Right atrium auricular region (tissue), 2 donors: ENCODE measurements at places on chromosomes 5 and 9. TPM values are rescaled to one million over a fixed set of nuclear protein-coding genes. Genes with fewer than 3 reads are reported as not detected.

DNA sequence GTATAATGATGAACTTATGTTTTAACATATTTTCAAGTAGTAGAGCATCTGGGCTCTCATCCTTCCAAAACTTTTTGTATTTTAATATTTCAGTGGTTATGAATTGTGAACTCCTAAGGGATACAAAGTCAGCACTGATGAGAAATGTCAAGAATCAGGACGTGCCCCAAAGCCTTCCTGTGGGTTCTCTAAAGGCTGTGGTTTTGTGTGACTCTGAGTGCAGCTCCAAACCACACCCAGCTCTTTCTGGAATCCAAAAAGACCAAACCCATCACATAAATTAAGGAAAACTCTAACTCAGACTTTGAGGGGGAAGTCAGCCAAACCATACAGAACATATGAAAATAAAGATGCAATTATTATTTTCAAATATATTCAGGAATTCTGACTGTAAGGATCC, 40.8 kb upstream of the SMU1 start:
- H3K4me3 ChIP-seq = no peak overlapping the region
- H3K4me1 ChIP-seq = no peaks in the 10 kb centered on the region
- H3K27ac ChIP-seq = peak overlapping the region; percentile 73
- DNase-seq = no peak
- H3K27me3 ChIP-seq = no peaks in the 10 kb centered on the region

DNA sequence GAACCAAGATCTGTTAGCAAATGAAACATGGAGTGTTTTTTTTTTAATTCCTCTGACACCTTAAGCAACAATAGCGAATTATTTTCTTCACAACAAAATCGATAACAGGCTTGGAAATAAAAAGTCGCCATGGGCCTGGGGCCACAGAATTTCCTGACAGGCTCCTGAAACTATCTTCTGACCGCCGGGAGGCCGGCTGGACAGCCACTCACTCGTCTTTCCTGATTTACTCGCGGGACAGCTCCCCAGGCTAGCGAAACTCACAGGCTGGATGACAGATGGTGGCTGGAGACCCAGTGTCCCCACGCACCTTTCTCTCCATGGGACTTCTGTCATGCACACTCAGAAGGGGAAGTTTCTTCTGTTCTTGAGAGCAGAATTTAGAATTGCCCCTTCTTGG, 143.3 kb upstream of the IRX2 start:
- H3K27ac ChIP-seq = no peak overlapping the region
- H3K27me3 ChIP-seq = no peaks in the 10 kb centered on the region
- no peaks in the 10 kb centered on the region for H3K36me3 ChIP-seq
- peak; percentile 13 for DNase-seq
- no peaks in the 10 kb centered on the region for H3K4me1 ChIP-seq

- no peaks in the 10 kb centered on the region for H3K27me3 ChIP-seq
- no peaks in the 10 kb centered on the region for H3K36me3 ChIP-seq
- H3K4me1 ChIP-seq = no peaks in the 10 kb centered on the region
- H3K27ac ChIP-seq = no peak overlapping the region
- no peak for DNase-seq
Observed at GRCh38 chr9:90772386-90772785, 29.2 kb upstream of the SYK start.

DNA sequence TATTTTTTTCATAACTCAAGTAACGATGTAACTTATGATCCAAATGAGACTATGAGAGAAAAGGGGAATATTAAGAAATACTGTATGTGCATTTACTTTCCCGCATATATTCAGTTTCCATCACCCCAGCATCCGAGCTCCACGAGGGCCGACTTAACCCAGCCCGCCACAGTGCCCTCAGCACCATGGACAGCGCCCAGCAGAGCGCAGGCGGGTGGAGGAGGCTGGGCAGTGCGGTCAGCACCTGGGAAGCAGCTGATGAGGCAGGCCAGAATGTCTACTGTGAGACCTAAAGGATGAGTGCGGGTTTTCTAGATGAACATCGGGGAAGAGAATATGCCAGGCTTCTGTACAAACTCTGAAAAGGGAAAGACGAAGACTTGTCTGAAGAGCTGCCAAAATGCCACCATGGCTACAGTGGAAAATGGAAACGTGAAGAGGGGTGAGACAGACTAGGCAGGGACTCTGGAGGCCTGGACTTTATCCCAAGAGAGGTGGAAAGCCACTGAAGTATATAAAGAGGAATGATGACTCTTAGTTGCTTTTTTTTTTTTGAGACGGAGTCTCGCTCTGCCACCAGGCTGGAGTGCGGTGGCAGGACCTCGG, 34.5 kb upstream of the MED27 start:
- H3K4me3 ChIP-seq = no peak overlapping the region
- no peak overlapping the region for H3K27ac ChIP-seq
- H3K36me3 ChIP-seq = no peaks in the 10 kb centered on the region
- H3K27me3 ChIP-seq = no peaks in the 10 kb centered on the region
- DNase-seq = no peak

GRCh38 chr5:42495914-42496313, 72.7 kb downstream of the GHR start:
- H3K4me1 ChIP-seq = peaks cover 38% of the 10 kb centered on the region
- no peak overlapping the region for H3K27ac ChIP-seq
- H3K27me3 ChIP-seq = no peaks in the 10 kb centered on the region
- no peak for DNase-seq

The PRUNE2 gene
- 15.4 TPM for total RNA-seq
